ENCODE measurements at places on chromosomes 6 and 20.
A peak's percentile ranks its signal among the peaks of the same experiment; 100 is the strongest.

- no peak for DNase-seq
Measured at GRCh38 chr20:51054233-51054632, 31.3 kb upstream of the KCNG1 start.

DNA sequence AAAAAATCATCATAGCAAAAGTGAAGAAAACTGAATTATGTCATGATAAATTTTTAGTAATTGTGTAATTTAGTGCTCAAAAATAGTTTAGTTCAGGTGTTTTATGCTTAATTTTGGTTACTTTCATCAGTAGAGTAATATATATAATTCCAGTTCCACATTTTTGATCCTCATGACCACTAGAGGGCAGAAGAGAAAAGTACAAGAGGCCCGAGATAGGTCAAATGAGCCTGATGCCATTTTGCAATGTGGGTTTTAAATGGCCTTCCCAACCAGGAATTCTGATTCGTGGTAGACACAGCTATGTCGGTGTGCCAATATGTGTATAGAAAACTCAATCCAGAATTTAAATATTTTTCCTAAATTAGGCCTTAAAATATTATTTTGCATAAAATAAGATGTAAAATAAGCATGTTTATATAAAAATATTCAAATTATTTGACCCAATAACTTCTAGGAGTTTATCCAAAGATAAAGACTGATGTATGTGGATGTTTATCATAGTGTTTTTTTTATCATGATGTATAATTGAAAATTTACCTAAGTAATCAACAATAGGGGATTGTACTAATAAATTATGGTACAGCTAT lies 159.7 kb upstream of the RPS6KA2 start:
- no peak for DNase-seq

- no peak for DNase-seq
Measured at GRCh38 chr20:25310268-25310920, 62.5 kb downstream of the PYGB start.

GRCh38 chr6:31874084-31874670 lies 4.6 kb downstream of the SLC44A4 start:
- no peak for DNase-seq

GRCh38 chr6:24882835-24883555 lies 52.8 kb downstream of the RIPOR2 start:
- no peak for DNase-seq

DNA sequence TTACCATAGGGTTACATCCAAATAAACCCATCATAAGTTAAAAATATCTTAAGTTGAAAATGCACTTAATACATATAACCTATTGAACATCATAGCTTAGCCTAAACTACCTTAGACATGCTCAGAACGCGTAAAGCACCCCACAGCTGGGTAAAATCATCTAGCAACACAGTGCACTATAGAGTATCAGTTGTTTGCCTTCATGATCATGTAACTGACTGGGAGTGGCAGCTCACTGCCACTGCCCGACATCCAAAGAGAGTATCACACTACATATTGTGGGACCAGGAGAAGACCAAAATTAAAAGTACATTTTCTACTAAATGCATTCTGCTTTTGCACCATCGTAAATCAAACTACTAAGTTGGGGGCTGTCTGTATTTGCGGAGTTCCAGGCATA lies 31.7 kb downstream of the THEMIS start:
- no peak for DNase-seq

- no peak for DNase-seq
Measured at GRCh38 chr20:41532935-41533334, 85.2 kb downstream of the CHD6 start.

DNA sequence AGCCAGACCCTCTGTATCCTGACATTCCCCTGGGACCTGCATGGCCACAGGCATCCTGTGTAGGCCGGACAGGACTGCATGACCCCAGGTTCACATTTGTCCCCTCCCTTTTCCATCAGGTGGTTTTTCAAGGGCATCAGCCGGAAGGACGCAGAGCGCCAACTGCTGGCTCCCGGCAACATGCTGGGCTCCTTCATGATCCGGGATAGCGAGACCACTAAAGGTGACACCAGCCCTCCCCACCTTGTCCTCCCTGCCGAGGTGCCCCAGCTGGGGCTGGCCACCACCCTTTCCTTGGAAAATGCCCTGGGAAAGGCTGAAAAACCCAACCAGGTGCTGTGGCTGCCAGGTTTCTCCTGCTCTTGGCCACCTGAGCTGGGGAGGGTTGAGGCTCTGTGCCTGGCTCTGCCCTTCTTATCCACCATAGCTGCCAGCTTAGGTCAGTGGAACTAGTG lies 27.6 kb downstream of the HCK start:
- no peak for DNase-seq

DNA sequence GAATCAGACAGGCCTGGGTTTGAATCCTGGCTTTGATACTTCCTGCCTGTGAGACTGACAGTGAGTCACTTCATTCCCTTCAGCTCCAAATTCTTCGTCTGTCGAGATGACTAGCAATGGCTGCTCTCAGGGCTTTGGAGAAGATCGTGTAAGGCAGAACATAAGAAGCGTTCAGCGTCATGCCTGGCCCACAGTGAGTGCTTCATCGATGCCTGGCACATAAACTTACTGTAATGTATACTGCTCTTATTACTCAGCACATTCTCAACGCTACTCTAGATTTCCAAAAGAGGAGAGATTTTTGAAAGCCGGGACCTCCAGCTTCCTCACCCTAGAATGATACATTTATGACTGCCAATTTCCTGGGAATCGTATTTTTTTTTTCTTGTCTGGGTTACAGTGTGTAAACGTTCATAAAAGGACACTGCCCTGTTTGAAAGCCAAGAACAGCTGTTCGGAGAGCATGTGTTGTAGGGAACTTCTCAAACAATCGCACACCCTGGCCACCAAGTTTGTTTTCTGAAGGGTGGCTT lies 16.2 kb upstream of the BCAS1 start:
- DNase-seq: no peak

- DNase-seq: no peak
Measured at GRCh38 chr6:168537540-168537884, 96.5 kb downstream of the SMOC2 start.

- DNase-seq: no peak
Measured at GRCh38 chr6:31485055-31485454, 12.9 kb upstream of the MICB start.

DNA sequence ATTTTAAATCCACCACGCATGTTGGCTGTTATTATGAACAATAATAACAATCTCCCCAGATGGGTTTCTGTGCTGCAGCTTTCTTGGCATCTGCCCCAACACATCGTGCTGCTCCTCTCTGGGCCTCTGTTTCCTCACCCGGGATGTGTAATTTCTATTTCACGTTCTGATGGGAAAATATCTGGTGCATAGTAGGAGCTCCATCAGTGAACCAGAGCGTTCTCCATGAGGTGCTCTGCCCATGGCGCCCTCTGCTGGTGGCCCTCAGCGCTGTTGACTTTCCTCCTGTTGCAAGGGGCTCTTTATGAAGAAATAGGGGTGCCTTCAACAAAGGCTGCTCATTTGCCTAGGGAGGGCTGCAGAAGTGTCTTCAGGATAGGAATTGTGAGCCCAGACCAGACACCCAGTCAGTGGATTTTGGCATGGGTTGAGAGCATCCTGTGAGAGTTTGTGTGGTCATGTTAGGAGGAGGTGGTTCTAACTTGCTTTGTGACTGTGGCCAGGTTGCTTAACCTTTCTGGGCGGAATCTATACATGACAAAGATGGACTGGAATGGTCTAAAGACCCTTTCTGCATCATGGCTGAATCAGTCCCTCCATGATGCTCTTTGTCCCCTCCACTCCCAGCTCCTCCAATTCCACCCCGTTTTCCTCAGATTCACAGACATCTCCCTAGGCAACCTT lies 8.1 kb downstream of the SCRT2 start:
- no peak for DNase-seq

DNA sequence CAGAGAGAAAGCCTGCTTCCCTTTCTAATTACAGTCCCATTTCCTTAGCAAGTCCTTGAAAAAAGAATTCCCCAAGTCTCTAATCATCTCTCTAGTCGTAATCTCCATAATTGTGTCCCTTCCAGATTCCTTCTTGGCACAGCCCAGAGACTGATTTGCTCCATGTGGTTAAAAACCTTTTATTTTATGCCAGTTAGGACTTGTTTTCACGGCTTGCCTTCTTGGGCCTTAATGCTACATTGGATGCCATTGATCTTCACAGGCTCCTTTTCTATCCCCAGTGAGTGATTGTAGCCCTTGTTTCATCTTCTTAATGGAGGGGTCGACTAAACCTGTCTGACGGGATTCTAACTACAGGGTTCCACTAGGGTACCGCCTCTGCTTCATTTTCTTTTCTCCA lies 650.6 kb upstream of the ARID1B start:
- no peak for DNase-seq

GRCh38 chr6:142381845-142382378 lies 80.1 kb downstream of the ADGRG6 start:
- DNase-seq: no peak

DNA sequence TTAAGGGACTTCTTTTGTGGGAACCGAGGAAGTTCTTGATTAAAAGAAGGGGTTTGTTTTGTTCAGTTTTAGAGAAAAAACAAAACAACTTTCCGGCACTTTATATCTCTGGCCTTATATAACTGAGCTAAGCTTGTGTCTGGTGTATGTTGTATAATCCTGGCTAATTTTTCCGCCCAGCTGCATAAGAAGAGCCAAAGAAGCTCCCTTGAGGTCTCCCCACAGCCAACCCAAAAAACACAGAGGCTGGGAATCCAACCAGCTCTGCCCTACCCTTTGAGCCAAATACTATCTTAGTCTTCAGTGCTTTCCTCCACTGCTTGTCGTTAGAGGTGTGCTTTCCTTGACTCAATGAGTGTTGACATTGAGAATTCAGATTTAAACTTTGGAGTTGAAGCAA lies 45.5 kb upstream of the RNF146 start:
- no peak for DNase-seq

- DNase-seq: no peak
Measured at GRCh38 chr6:3406891-3407809, 49.7 kb downstream of the SLC22A23 start.

DNA sequence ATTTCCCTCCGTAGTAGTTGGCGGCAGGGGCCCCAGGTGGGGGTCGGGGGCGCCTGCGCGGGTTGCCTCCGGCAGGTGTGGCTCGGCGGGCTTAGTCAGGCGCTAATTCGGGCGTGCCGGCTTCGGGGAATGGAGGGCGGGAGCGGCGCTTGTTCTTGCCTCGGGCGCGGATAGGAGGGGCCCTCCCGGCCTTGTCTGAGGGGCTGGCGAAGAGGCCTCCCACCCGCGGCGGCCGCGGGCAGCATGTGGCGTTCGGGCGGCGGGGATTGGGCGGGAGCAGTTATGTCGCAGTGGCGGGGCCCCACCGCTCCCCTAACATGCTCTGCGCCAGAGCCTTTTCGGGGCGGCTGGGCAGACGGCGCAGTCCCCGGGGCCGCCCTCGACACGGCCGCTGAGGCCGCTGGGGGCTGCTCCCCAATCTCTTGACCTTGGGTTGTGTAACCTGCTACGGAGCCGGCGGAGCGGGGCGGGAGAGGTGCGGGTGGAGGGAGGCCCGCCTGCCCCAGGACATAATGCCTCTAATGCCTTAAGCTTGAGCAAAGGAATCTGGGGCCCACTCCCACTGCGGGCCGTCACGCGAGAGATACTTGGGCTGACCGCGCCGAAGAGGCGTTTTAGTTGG lies 1.1 kb downstream of the AMD1 start:
- DNase-seq: peak; percentile 70

DNA sequence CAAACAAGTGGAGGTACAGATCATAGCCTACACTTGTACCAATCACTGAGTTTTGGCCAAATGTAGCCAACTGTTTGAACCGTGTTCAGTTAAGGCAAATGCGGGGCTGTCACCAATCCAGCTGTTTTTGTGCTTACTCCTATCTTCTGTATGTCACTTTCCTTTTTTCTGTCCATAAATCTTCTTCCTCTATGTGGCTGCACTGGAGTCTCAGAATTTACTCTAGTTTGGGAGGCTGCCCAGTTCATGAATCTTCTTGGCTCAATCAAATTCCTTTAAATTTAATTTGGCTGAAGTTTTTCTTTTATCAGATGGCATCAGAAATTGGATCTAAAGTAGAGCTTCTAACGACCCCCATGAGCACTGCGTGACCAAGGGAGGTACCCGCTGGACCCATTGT lies 11.7 kb upstream of the STX7 start:
- DNase-seq: no peak

- peak; percentile 81 for DNase-seq
Measured at GRCh38 chr6:16205377-16206144, 32.8 kb upstream of the GMPR start.

DNA sequence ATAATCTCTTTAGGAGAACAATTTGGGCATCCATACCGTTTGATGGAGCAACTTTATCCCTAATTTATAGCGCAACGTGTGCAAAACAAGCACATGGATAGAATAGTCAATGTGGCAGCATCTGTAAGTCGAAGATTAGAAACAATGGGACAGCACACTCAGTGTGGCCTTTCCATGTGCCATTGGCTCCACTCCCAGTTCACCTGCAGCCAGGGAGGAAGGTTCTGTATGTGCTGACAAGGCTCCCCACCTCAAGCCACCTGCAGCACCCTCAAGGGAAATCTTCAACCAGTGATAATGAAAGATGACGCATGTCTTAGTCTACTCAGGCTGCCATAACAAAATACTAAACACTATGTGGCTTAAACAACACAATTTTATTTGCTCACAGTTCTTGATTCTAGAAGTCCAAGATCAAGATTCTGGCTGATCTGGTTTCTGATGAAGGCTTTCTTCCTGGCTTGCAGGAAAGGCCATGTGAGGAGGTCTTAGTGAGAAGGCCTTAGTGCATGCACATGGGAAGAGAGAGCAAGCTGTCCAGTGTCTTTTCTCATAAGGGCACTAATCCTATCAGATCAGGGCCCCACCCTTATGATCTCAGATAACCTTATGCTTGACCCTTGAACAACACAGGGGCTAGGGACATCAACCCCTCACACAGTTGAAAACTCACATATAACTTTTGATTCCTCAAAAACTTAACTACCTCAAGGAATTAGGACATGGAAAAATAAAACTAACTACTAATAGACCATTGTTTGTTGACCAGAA lies 34.9 kb upstream of the SHLD1 start:
- no peak for DNase-seq

DNA sequence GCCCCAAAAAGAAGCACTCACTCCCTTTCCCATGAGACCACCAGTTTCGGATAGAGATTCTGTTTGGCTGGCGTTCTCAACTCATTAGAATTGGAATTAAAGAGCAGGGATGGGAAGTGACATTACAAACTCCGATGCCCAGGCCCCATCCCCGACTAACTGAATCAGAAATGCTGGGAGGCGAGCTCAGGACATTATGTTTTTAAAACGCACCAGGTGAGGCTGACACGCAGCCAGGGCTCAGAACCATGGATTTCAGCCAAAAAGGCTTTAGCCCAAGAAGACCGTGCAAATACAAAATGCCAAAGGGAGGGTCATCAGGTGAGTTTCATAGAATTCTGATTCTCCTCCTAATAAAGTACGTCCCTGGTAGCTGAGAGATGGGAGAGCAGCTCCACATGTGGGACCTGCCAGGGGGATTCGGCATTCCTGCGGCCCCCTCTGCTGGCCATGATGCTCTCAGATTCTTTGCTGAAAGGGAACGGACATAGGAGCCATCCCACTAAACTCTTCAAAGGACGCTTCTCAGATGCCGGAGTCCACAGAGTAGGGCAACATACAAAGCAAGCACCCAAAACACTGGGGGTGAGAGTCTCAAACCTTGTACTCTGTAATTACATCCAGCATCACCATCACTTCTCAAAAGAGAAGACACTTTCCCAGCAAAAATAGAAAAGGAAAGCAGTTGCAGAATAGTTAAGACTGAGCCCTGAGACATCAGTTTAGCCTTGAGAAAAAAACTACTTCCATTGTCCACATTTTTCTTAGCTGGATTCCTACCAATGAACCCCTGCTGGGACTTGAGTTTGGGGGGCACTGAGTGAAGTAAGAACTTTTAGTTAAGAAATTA lies 205.2 kb downstream of the BMP7 start:
- DNase-seq: no peak

GRCh38 chr6:72464791-72465691 lies 156.8 kb upstream of the KCNQ5 start:
- no peak for DNase-seq

- peak; percentile 57 for DNase-seq
Measured at GRCh38 chr20:57092112-57092899, 174.1 kb downstream of the BMP7 start.

Data from GM06990 (cell line).